T-helper 22 cell (primary cell): ENCODE measurements at places on chromosomes 16 and 17.

DNA sequence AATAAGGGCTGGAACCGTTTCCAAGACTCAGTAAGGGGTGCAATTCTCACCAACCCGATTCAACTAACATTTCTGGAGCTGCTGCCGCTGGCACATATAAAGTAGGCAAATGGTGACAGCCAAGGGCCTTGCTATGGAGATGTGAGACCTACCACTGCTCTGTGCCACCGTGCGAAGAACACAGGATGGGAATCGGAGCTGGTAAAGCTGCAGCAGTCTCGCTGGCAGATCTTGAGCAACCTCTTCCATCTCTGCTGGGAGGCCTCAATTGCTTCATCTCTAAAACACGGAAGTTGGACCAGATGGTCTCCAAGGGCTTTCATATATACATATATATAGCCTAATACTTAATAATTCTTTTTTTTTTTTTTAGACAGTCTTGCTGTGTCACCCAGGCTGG lies 128.9 kb upstream of the RCVRN start:
- DNase-seq, result no peak

DNA sequence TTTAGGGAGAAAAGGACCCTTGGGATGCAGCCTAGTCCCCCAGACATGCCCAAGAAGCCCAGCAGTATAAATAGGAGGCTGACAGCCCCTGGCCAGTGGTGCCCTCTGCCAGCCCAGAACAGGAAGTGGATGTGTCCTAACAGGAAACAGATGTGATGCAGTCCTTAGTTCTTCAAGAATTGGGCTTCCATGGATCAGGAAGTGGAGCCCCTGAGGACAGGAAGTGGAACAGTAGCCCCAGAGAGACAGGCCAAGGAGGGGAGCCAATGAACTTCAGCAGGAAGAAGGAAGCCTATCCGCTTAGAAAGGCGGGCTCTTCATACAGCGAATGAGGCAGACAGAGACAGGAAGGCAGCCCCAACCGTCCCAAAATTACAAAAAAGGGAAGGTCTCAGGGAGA lies 7.2 kb downstream of the CTF1 start:
- DNase-seq, result no peak

- DNase-seq, result no peak
These were observed 680 bp downstream of the ZNF629 start for GRCh38 chr16:30786115-30786935.

DNA sequence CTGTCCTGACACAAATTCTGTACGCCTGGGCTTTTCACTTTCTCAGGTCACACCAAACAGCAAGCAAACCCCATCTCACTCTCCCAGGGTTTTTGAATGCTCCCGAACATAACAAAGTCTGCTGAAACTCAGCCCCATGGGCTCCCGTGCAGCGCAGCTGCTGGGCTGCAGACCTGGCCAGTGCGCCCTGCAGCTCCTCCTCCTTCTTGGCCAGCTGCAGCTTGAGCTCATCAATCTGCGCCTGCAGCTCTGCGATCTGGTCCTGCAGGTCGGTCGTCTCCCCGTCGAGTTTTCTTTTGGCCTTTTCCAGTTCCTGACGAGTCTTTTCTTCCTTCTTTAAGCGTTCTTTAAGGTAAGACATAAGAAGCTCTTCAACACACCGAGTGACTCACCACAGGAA lies 70.5 kb downstream of the NDEL1 start:
- no peak for DNase-seq

DNA sequence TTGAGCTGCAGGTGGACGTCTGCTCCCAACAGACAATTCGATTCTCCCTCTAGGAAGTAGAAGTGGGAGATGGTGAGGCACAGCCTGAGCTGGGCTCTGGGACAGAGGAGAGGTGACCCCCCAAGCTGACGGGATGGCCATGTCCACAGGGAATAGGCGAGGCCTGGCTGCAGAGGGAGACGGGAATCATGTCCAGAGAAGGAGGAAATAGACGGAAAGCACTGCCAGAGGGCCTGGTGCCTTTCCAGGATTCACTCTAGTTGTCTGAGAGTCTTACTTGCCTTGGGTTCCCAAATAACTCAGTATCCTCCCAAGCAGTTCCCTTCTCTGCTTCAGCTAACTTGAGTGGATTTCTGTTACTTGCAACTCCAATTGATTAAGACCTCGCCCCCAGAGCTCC lies 4.3 kb upstream of the CRISPLD2 start:
- DNase-seq, result no peak

DNA sequence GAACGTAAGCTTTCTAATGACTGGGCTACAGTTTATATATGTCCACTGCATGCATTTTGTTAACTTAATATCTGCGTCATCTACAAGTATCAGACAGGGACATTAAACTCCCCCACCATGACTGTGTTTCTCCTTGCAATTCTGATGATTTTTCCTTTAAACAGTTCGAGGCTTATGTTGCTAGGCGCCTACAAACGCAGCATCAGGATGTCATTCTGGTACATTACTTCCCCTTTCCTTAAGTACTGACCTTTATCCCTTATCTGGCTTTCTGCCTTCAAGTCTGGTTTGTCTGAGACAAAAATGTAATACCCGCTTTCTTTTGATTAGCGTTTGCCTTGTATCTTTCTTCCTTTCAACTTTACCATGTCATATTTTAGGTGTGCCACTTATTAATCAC lies 362.4 kb downstream of the SLC39A11 start:
- no peak for DNase-seq

DNA sequence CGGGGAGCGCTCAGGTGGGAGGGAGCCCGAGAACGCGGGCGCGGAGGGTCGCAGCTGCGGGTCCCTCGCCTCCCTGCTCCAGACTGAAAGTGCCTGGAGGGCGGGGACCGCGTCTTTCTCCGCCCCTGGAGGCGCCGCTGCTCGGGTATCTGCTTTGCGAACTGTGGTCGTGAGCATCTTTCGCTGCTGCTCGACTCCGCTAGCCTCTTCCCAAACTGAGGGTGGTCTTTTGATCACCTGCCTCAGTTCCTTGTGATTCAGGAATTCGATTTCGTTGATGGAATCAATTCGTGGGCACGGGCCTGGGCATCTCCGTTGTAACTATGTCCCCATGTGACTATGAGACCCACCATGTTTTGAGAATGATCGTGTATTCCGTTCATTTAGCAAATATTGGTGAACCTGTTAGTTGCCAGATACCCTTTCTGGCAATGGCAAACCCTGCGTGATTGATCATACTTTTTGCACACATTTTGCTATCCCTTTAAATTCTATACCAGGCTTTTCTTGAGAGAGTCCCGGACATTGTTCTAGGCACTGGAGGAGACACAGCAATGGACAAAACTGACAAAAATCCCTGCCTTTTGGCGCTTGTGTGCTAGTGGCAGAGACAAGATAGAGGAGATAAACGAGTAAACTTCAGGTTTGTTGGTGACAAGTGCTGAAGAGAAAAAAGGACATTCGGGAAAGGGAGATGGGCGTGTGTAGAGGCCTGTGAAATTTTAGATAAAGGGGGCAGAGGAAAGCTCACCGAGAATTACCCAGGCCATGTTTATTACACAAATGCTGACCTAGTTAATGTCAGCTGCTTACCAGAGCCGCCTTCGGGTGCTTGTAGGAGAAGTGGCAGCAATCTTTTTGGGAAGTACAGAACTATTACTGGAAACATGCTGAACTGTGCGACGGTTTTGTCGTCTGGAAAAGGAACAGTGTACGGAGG lies 948 bp downstream of the UTP18 start:
- peak; percentile 74 for DNase-seq

DNA sequence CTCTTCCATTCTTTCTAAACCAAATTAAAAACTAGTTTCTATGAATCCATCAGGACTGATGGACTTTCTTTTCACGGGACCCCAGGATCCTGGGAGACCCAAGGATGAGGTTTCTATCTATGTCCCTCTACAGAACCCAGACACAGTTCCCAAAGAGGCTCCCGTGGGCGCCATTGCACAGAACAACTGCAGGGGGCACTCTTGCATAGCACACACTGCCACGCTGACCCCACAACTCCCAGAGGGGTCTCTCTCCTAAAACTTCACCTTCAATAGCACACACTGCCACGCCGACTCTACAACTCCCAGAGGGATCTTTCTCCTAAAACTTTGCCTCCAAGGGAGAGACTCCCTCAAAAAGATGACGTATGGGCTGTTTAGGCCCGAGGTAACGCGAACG lies 9.0 kb downstream of the ABR start:
- DNase-seq, result no peak

- no peak for DNase-seq
These were observed 664.6 kb upstream of the CA10 start for GRCh38 chr17:52823155-52823554.

- DNase-seq, result no peak
These were observed 29.5 kb downstream of the PSME3IP1 start for GRCh38 chr16:57156351-57156703.

DNA sequence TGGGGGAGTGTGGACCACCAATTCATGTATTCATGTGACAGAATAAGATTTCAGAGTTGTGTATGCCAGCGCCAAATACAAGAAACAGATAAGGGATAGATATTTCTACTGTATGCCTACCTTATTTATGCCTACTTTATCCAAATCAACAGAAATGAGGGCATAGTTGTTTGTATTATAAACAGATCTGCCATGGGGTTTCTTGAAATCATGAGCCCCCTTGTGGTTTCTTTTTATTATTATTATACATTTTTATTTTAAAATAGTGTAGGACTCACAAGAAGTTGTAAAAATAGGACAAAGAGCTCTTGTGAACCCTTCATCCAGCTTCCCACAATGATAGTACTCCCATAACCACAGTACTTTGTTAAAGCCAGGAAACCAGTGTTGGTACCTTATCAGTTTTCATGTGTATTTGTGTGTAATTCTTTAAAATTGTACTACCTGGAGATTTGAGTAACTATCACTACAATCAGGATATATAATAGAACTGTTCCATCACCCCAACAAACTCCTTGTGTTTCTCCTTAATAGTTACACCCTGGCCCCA lies 229.4 kb downstream of the CCDC182 start:
- no peak for DNase-seq

DNA sequence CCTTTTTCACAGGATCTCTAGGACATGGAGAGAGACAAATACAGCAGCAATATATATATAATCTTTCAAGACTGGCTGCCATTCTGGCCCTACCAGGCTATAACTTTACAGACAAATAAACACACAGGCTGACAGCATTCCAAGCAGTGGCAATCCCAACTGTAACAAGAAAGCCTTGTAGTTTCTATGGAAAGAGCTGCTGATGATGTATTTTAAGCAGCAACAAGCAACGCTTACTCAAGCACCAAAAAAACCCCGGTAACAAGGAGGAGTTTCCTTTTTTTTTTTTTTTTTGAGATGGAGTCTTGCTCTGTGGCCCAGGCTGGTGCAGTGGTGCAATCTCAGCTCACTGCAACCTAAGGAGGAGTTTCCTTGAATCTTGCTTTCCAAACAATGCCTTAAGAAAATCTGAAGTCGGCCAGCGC lies 23.2 kb downstream of the LSM12 start:
- DNase-seq, result no peak

DNA sequence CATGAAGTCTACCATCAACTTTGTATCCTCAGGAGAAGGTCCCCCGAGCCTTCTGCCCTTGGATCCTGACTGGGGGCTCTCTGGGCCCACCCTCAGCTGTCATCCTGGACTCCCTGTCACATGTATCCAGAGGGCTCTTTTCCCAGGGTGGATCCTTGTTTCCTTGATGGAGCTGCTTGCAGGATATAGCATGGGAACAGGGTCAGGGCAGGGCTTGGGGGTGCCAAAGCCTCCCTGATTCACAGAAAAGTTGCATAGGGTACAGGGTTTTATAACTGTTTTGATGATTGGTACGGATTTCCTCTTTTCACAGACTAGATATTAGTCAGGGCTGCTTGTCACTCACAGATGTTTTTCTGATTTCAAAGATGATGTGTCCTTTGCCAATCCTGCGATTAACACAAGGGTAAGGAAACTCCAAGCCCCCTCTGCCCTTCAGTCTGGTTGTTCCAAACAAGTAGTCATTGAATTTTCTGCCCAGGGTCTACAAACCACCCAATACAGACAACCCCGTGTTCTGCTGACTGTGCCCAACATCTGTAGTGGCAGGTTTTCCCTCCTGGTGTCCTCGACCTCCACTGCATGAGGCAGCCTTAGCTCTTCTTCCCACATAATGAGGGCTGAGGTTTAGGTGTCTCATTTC lies 20.6 kb upstream of the SLC35G3 start:
- DNase-seq, result peak; percentile 23

DNA sequence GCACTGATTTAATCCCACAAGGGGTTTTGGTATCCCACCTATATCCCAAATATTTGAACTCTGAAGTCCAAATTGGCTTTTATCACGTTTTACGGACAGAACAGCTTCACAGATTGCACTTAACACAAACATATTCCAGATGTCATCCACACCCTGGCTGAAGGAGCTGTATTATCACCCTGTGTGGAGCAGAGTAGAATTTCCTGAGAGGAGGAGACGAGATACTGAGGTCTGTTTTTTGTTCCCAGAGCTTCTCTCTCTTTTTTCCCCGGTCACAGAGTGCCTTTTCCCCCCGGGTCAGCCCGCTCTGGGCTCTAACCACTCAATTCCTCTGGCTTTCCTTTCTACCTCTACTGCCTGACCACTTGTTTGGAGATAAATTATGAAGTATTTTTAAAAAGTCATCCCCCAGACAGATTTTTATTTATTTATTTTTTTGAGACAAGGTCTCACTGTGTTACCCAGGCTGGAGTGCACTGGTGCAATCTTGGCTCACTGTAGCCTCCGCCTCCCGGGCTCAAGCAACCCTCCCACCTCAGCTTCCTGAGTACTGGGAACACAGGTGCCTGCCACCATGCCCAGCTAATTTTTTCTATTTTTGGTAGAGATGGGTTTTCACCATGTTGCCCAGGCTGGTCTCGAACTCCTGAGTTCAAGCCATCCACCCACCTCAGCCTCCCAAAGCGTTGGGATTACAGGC lies 30.7 kb downstream of the DNAH2 start:
- DNase-seq, result no peak

DNA sequence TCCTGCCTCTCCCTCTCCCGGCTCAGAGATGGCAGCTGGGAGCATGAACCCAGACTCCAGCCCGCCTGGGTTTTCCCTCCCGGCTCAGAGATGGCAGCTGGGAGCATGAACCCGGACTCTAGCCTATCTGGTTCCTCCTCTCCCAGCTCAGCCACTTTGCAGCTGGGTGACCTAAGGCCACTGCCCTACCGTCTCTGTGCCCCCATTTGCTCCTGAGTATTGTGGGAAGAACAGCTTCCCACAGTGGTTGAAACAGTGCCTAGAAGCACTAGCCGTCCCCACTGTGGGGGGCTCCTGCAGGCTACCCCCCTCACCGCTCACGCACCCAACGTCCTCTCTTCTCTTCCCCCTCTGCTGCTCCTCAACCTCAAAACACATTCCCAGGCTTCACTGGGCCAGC lies 99.9 kb upstream of the GSE1 start:
- no peak for DNase-seq

DNA sequence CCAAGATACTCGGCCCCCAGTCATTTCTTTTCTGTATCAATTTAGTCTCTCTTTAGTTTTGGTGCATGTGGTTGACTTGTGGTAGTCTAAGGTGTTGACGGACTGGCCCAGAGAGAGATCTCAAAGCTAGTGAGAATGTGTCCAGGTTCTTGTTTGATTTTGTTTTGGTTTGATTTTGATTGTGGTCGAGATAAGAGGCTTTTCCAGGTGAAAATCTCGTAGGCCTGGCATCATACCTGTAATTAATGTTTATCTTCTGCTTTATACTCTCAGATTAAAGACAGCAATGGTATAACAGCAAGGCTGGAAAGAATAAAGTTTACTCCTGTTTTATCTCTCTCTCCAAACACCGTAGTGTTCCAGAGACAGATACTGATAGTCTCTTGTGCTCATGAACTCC lies 172.4 kb upstream of the CACNG5 start:
- no peak for DNase-seq

GRCh38 chr16:4494746-4495490 lies 18.7 kb downstream of the HMOX2 start:
- DNase-seq, result no peak
